ENCODE measurements at places on chromosomes 11 and 22. TPM values are rescaled to one million over a fixed set of nuclear protein-coding genes. Genes with fewer than 3 reads are reported as not detected.

MPZL2 gene
- total RNA-seq = 0.36 TPM

MMP8 gene
- total RNA-seq = not detected

PIH1D2 gene
- 5.5 TPM for total RNA-seq

FJX1 gene
- total RNA-seq = 78.2 TPM

PAMR1 gene
- 278 TPM for total RNA-seq

INSC gene
- total RNA-seq = 0.81 TPM

MYOD1 gene
- total RNA-seq = not detected
